ENCODE measurements at places on chromosomes 1 and 21.

GRCh38 chr21:16162953-16163352, 433.2 kb downstream of the USP25 start:
- DNase-seq = no peak

GRCh38 chr1:9062021-9062471, 7.4 kb downstream of the SLC2A5 start:
- no peak for DNase-seq

- peak; percentile 84 for DNase-seq
Observed at GRCh38 chr1:66758241-66758755, 6.0 kb downstream of the DYNLT5 start.

DNA sequence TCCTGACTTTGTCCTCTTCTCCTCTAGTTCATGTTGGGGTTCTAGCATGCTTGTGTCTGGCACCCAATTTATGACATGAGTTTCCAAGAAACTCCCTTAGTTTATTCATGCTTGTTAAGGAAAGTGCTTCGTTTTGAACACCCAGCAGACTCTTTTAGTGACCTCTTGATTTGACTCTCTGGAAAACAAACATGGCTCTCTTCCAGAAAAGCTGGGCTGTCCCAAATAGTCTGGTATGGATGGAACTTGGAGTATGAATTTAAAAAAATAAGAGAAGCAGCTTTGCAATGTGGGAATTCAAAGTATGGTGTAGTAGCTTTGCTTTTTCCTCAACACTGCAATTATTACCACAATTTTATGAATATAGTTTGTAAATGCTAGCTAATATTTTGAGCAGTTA, 143.4 kb upstream of the C8B start:
- no peak for DNase-seq

GRCh38 chr1:211928290-211928801, 97.8 kb upstream of the LPGAT1 start:
- DNase-seq = peak; percentile 33

GRCh38 chr1:1024149-1024770, 4.3 kb downstream of the AGRN start:
- no peak for DNase-seq

DNA sequence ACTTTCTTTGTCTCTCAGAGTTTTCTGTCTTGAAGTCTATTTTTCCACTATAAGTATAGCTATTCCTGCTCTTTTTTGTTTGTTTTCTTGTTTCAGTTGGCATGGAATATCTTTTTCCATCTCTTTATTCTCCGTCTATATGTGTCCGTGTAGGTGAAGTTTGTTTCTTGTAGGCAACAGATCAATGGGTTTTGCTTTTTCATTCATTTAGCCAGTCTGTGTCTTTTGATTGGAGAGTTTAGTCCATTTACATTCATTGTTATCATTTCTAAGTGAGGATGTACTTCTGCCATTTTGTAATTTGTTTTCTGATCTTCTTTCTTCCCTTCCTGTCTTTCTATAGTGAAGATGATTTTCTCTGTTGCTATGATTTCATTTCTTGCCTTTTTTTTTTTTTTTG, 132.5 kb upstream of the GPR52 start:
- DNase-seq = no peak

DNA sequence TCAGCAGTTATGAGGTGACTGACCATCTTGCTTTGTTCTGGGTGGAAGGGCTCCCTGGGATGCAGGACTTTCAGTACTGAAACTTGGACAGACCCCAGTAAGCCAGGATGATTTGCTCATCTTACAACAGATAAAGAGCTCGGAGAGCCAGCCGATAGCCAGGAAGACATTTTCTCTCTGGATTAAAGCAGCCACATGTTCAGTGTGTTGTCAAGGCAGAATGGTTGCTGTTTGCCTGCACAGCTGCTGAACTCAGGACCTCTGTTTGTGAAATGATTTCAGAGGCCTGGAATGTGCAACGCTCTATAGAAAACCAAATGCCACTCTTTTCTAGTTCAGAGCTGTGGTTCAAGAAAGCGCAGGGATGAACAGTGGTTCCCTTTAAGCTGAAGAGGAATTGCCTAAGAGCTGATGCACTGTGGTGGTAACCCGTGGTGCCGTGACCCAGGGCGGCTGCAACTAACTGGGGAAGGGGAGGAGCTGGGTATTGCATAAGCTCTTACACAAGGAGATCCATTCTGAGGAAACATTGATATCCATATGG, 40.7 kb downstream of the CASQ2 start:
- no peak for DNase-seq

GRCh38 chr1:31675161-31675560, 28.7 kb downstream of the COL16A1 start:
- no peak for DNase-seq

DNA sequence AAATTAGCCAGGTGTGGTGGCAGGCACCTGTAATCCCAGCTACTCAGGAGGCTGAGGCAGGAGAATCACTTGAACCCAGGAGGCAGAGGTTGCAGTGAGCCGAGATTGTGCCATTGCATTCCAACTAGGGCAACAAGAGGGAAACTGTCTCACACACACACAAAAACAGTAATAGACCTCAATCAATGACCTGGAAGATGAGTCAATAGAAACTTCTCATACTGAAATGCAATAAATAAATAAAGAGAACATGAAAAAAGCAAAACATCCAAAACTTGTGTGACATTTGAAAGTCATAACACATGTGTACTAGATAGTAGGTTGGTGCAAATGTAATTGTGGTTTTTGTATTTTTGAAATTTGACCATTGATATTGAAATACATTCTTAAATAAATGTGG, 1338.5 kb downstream of the AMY1C start:
- no peak for DNase-seq

- no peak for DNase-seq
Observed at GRCh38 chr1:88016947-88017346, 667.1 kb upstream of the PKN2 start.

- no peak for DNase-seq
Observed at GRCh38 chr1:62726011-62726442, 37.8 kb upstream of the DOCK7 start.

DNA sequence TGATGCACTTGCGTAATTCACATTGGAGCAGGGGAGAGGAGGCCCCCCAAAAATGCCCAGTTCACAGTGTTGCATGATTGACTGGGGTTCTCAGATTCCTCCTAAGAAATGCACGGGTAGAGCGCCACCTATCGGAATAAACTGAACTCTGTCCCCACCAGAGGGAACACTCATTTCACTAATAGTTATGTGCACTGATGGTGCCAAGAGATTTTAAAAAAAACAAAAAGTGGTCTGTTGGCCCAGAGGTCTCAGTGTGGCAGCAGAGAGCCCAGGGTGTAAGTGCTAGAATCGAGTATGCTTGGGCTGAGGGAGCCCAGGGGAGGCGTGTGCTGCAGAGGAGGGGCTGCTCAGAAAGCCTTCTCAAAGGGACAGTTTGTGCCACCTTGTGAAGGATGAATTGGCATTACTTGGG, 6.9 kb downstream of the PINK1 start:
- DNase-seq = peak; percentile 14

GRCh38 chr1:168609741-168610510, 33.5 kb downstream of the XCL1 start:
- no peak for DNase-seq

GRCh38 chr1:154982897-154983648, at the start of gene FLAD1:
Gene FLAD1 (plus strand): TSS chr1:154983344. CDS start chr1:154983695, 351 bp downstream.
- DNase-seq = peak; percentile 99

GRCh38 chr21:38182370-38182985, 74.3 kb upstream of the KCNJ15 start:
- DNase-seq = no peak

DNA sequence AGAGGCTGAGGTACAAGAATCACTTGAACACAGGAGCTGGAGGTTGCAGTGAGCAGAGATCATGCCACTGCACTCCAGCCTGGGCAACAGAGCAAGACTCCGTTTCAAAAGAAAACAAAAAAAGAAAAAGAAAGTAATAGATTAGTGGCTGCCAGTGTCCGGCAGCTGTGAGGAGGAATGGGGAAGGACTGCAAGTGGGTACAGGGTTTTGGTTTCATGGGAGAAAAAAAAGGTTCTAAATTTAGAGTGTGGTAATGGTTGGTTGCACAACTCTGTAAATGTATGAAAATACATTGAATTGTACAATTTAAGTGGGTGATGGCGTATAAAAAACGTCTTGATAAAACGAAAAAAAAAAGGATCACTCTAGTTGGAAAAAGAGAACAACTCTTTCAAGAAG, 6.7 kb downstream of the TAF1A start:
- no peak for DNase-seq

GRCh38 chr21:42147386-42148020, 71.4 kb upstream of the ABCG1 start:
- DNase-seq = no peak

- DNase-seq = peak; percentile 20
Observed at GRCh38 chr1:180482425-180483275, 19.7 kb downstream of the ACBD6 start.

Measured in NCI-H2171 (cell line).